Parietal lobe (tissue), 2 donors: ENCODE measurements at places on chromosomes 7 and 10. TPM values are rescaled to one million over a fixed set of nuclear protein-coding genes. Genes with fewer than 3 reads are reported as not detected.

Gene CBLL1
- total RNA-seq = 38.2 TPM

Gene PRKG1
- 27.2 TPM for total RNA-seq

Gene ZNF804B
- 9.7 TPM for total RNA-seq

Gene SEMA3A
- total RNA-seq = 41.3 TPM

Gene DNAJC30
- 4.4 TPM for total RNA-seq

Gene CNNM2
- 17.2 TPM for total RNA-seq

Gene ASZ1
- not detected for total RNA-seq

Gene XPNPEP1
- total RNA-seq = 108 TPM

Gene LIPJ
- total RNA-seq = 3.8 TPM

Gene C7orf57
- total RNA-seq = 1.3 TPM

Gene ARL5B
- total RNA-seq = 63.2 TPM

Gene C10orf53
- total RNA-seq = not detected

Gene TFR2
- 6.6 TPM for total RNA-seq

Gene HOXA9
- not detected for total RNA-seq

Gene DUSP5
- total RNA-seq = 1.9 TPM

Gene MYOZ1
- not detected for total RNA-seq

Gene MLXIPL
- total RNA-seq = under 0.01 TPM

Gene OR2A1
- total RNA-seq = not detected

Gene GIMAP4
- 3.4 TPM for total RNA-seq

Gene SORCS1
- 64.2 TPM for total RNA-seq

Gene FAM13C
- 41.6 TPM for total RNA-seq

Gene ALDH18A1
- 35.1 TPM for total RNA-seq

Gene PHYHIPL
- 30.4 TPM for total RNA-seq

Gene SSC4D
- 0.63 TPM for total RNA-seq

Gene ZCCHC24
- 5.9 TPM for total RNA-seq

Gene TMEM273
- 1.6 TPM for total RNA-seq

Gene HOXA5
- not detected for total RNA-seq

Gene TRIL
- total RNA-seq = 8.8 TPM

Gene PLEKHA1
- total RNA-seq = 47.6 TPM

Gene C7orf33
- total RNA-seq = not detected

Gene TMEM184A
- total RNA-seq = not detected

Gene KCNH2
- total RNA-seq = 17.2 TPM

Gene NCF1
- total RNA-seq = not detected
